ENCODE measurements at places on chromosomes 3 and 15. TPM values are rescaled to one million over a fixed set of nuclear protein-coding genes. Genes with fewer than 3 reads are reported as not detected.

CNOT10 gene
- 16.1 TPM for total RNA-seq

ARL14 gene
- not detected for total RNA-seq

SI gene
- not detected for total RNA-seq

CD200R1 gene
- total RNA-seq = 2.9 TPM

IL16 gene
- total RNA-seq = 4.7 TPM

SAMMSON gene
- total RNA-seq = not detected

TMEM207 gene
- not detected for total RNA-seq

RAB6B gene
- total RNA-seq = 41.6 TPM

LRRC28 gene
- total RNA-seq = 25.2 TPM

GPR87 gene
- total RNA-seq = not detected

FRMD4B gene
- total RNA-seq = 38.1 TPM

RYR3 gene
- total RNA-seq = 0.15 TPM

SCG5 gene
- 0.73 TPM for total RNA-seq

GUCA1C gene
- not detected for total RNA-seq

AMT gene
- total RNA-seq = 14.9 TPM

SEMA5B gene
- total RNA-seq = 1.7 TPM

ZNF860 gene
- 0.29 TPM for total RNA-seq

KCNAB1 gene
- total RNA-seq = 3.5 TPM

AEN gene
- 9.9 TPM for total RNA-seq

MST1R gene
- total RNA-seq = 1.8 TPM

PGBD4 gene
- total RNA-seq = 1.9 TPM

LHFPL4 gene
- total RNA-seq = not detected

TMC3 gene
- not detected for total RNA-seq

ADGRG7 gene
- not detected for total RNA-seq

GLDN gene
- 9.1 TPM for total RNA-seq

CILP gene
- total RNA-seq = 31.1 TPM

SPTBN5 gene
- total RNA-seq = 2.5 TPM

GCSAM gene
- 0.08 TPM for total RNA-seq

TTLL13 gene
- total RNA-seq = not detected

GRIP2 gene
- total RNA-seq = 18.2 TPM

USP13 gene
- 57.5 TPM for total RNA-seq
